ENCODE measurements at places on chromosomes 11 and 22.
A peak's percentile ranks its signal among the peaks of the same experiment; 100 is the strongest.

- no peak for DNase-seq
Measured at GRCh38 chr11:96035740-96036078, 111.8 kb upstream of the MTMR2 start.

GRCh38 chr11:126898802-126899201 is 101.8 kb downstream of the KIRREL3 start:
- no peak for DNase-seq

GRCh38 chr11:110199184-110199981 is 97.0 kb downstream of the RDX start:
- DNase-seq = no peak

DNA sequence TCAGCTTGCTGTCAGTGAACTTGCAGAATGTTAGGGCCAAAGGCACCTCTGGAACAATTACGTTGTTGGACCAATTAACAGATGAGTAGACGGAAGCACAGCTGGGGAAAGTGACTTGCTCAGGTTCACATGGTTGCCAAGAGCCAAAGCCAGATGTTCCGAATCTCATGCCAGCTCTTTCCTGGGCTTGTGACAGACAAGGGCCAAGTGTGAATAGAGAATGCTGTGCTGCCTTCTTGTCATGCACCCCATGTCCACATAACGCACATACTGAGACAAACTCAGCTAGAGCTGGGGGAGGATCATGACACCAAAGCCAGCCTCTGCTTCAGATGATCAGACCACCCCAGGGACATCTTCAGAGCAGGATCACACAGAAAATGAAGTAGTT is 616.3 kb downstream of the INSC start:
- DNase-seq = no peak

GRCh38 chr11:76385903-76386302 is 4.8 kb downstream of the GVQW3 start:
- DNase-seq = no peak

DNA sequence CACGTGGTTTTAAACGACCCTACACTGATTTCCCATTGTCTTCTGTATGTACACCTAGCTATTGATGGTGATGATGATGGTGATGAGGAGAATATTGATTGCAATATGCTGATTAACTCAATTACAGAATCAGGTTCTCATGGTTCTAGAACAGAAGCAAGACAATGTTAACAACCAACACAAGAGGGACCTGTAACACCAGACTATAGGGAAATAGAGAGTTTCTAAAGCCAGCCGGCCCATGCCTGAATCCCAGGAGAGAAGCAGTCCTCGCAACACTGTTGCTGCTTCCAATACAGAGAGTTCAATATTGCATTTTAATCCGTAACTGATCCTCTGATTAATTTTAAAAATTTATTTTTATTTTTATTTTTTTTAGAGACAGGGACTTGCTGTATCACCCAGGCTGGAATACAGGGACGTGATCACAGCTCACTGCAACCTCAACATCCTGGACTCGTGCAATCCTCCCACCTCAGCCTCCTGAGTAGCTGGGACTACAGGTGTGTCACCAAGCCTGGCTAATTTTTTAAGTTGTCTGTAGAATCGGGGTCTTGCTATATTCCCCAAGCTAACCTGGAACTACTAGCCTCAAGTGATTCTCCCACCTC is 22.2 kb upstream of the UBASH3B start:
- DNase-seq = peak; percentile 7

- DNase-seq = no peak
Measured at GRCh38 chr22:45516163-45516562, 13.5 kb downstream of the FBLN1 start.

DNA sequence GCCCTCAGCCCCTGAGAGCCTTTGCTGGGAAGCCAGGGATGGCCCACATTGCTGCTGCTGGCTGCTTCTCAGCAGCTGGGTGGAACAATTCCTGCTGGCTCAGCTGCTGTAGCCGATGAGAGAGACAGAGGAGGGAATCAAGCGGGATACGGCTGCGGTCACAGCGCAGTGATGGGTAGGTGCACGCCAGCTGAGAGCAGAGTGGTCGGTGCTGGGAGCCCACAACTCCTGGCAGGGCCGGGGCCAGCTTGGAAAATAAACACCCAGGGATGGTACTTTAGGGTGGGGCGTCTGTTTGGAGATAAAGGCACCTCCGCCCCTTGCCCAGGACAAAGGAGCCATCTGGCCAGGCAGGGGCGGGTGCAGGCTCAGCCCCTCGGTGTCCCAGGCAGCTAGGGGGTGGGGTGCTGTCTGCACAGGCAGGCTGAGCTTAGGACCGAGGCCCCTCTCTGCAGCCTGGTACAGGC is 480.5 kb downstream of the MIAT start:
- DNase-seq = no peak

- no peak for DNase-seq
Measured at GRCh38 chr11:105152021-105152512, 12.5 kb upstream of the CARD18 start.

DNA sequence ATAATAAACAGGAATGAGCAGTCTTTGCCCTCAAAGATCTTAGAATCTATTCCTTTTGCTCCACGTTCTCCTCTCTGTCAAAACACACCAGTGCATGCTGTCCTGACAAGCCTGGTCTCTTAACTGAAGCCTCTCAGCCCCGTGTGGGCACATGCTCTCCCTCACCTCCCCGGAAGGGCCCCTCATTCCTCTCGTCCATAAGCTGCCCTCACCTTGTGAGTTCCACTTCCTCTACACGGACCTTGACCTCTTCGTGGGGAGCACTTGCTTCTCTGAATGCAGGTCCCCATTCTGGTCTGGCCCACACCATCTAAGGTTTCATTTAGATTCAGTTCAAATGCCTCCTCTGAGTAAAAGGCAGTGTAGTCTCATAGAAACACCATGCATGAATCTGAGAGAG is 412.3 kb upstream of the SYN3 start:
- DNase-seq = no peak

GRCh38 chr11:20489948-20490347 is 102.4 kb downstream of the PRMT3 start:
- no peak for DNase-seq

DNA sequence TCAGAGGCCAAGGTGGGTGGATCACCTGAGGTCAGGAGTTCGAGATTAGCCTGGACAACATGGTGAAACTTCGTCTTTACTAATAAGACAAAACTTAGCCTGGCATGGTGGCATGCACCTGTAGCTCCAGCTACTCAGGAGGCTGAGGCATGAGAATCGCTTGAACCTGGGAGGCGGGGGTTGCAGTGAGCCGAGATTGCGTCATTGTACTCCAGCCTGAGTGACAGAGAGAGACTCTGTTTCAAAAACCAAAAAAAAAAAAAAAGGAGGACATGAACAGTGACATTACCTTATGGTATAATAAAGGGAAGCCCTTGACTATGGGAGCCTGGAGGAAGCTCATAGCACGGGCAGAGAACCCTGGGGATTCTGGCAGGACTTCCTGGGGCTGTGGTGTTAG is 16.5 kb upstream of the PLEKHB1 start:
- DNase-seq = no peak

DNA sequence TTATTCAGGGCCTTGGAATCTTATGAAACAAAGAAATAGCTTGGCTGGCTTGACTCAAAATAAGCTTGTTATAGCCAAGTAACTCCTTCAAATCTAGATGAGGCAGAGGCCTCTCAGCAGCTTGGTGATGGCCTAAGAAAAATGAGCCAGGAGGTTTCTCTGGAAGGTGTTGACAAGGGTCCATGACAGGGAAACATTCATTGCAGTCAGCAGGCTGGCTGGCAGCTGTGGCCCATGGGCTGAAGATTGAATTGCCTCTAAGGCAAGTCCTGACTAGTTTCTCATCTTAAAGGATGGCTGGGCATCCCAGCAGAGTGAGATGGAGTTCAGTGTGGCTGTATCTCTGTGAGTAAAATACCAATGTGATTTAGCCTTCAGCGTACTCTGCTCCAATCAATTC is 441.0 kb downstream of the NELL1 start:
- no peak for DNase-seq

DNA sequence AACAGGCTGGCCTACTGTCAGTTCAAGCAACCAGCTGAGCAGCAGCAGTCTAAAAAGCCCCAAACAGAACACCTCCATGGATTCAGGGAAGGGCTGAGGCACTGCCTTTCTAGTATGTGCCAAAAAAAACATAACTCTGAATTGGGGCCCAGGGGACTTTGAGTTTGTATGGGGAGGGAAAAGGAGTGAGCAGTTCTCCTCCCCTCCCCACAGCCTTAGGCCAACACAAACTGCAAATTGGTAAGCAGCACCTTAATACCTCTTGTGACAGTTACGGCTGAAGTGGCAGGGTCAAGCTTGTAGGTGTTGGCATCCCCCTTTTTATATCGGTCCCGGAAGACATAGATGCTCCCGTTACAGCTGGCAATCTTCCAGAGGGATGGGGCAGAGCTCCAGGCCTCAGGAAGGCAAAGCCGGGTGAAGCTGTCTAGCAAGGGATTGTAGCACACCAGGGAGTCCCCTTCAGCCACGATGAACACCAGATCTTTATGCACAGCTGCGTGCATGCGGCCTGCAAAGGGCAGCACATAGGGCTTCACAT is 6.0 kb downstream of the KBTBD4 start:
- DNase-seq = peak; percentile 15

DNA sequence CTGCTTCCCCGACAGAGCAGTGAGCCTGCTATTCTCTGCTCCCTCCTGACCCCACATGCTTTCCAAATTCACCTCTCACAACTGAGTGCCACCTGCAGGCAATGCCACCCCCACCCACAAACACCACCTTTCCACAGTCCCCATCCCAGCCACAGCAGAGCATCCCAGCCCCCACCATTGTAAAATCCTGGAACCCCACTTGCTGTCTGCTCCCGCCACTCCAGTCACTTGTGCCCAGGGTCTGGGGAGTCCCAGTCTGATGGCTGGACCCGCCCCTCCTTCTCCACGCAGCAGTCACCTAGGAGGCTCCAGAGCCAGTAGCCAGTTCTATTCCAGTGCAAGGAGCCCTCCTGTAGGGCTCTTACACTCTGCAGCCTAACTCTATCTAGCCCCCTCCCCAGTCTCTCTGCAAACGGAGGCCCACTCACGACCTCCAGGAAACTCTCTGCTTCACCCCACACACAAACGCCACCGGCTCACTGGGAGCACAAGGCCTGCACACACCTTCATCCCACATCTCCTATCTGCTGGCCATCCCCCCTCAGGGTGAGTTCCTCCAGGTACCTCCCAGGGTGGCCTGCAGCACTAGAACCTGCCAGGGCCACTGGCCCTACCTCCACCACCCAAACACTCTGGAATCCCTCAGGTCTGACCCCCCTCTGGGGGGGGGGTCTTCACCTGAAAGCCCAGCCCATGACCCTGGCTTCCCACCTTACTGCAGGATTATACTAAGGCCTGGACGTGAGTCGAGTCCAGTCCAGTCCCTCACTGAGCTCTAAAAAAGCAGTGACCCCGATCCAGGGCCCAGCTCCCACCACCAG is 1.4 kb downstream of the GNB1L start:
- DNase-seq = no peak

GRCh38 chr22:39176143-39176713 is 23.7 kb upstream of the CBX7 start:
- DNase-seq = no peak

DNA sequence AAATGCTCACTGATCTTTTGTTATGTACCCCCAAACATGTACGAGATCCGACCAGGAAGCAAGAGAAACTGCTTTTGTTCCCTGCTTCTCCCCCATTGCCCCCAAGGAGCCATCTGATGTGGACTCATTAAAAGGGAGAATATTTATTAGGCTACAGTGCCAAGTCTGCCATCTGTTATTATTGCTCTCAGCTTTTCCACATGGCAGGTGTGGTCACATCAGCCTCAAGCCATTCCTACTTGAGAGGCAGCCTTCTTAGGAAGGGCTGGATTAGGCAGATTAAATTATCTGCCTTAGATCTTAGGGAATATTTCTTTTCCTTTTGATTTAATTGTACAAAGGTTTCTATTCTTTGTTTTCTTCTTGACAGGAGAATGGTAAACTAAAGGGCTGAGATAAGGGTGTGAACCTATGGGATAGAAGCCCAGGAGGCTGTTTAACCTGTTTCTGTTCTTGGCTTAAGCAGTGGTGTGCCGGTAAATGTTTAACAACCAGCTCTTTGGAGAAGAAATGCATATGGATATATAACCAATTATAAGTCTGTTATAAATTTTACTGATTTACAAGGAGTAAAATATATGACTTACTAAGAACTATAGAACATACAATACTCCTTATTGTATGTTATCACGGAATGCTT is 88.8 kb downstream of the PDHX start:
- DNase-seq = no peak

GRCh38 chr11:61670626-61671025 is 9.6 kb upstream of the DAGLA start:
- no peak for DNase-seq

DNA sequence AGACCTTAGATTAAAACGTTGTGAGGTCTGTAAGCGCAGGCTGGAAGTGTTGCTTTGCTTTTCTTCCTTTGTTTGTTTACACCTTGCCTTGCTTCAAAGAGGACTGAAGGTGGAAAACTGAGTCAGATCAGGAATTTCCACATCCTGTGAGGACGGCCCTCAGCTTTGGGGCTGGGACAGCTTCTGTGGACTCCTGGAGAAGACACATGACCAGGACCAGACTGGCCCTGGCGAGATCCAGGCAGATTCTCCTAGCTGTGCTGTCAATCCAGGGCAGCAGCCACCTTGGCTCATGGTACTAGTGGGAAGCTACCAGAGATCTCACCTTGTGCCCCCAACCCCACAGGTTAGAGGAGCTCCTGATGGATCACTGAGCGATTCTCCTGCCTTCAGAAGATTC is 1461.9 kb downstream of the TBC1D22A start:
- no peak for DNase-seq

DNA sequence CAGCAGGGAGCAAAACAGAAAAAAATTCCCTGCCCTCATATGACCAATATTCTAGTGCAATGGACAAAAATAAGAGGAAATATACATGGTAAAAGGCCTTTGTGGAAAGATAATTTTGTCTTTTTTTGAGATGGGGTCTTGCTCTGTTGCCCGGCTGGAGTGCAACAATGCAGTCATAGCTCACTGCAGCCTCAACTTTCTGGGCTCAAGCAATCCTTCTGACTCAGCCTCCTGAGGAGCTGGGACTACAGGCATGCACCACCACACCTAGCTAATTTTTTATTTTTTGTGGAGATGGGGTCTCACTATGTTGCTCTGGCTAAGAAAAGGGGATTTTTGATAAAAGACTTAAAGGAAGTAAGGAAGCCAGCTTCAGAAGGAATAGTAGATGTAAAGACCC is 25.7 kb upstream of the DDX10 start:
- DNase-seq = no peak

DNA sequence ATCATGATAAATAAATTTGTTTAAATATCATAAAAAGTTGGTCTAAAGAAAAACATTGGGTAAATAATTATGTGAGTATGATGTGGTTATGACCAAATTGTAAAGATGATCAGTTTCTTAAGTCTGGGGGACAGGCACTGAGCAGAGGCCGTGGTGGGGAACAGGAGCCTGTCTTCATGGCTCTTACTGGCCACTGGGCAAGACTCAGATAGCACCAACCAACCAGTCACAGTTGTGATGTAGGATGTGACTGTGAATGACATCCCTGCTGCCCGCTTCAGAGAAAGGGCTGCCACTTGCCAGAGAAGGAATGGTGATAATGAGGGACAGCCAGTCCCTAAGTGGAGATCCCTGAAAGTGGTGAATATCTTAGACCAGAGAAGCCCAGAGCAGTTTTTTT is 7.0 kb downstream of the PTPRJ start:
- no peak for DNase-seq

GRCh38 chr11:71456294-71456693 is 3.3 kb downstream of the NADSYN1 start:
- DNase-seq = no peak

- DNase-seq = no peak
Measured at GRCh38 chr11:26483108-26483507, 89.0 kb downstream of the MUC15 start.

Measured in K562 (cell line).